ENCODE measurements at places on chromosomes 11 and 22. TPM values are rescaled to one million over a fixed set of nuclear protein-coding genes. Genes with fewer than 3 reads are reported as not detected.

The TRIM51G gene
- not detected for total RNA-seq

The BBOX1 gene
- not detected for total RNA-seq

The SAA1 gene
- not detected for total RNA-seq

The IRAG1 gene
- total RNA-seq = not detected

The CBLIF gene
- not detected for total RNA-seq

The RAB39A gene
- total RNA-seq = 0.29 TPM

The DBX1 gene
- total RNA-seq = not detected

The PIK3C2A gene
- total RNA-seq = 21.2 TPM

The IGF2 gene
- 27.0 TPM for total RNA-seq

The GAL gene
- 1.3 TPM for total RNA-seq

The C11orf52 gene
- total RNA-seq = not detected

The RTN4RL2 gene
- total RNA-seq = 0.51 TPM

The TREH gene
- not detected for total RNA-seq

The TMEM184B gene
- 24.4 TPM for total RNA-seq

The FZD4 gene
- 0.33 TPM for total RNA-seq

The TRMT2A gene
- 70.6 TPM for total RNA-seq

The STK33 gene
- 0.24 TPM for total RNA-seq

The SERHL2 gene
- 0.83 TPM for total RNA-seq
